ENCODE measurements at places on chromosomes 2 and 18. TPM values are rescaled to one million over a fixed set of nuclear protein-coding genes. Genes with fewer than 3 reads are reported as not detected.

- no peak for DNase-seq
Observed at GRCh38 chr2:205586626-205587025, 95.7 kb upstream of the NRP2 start.

DNA sequence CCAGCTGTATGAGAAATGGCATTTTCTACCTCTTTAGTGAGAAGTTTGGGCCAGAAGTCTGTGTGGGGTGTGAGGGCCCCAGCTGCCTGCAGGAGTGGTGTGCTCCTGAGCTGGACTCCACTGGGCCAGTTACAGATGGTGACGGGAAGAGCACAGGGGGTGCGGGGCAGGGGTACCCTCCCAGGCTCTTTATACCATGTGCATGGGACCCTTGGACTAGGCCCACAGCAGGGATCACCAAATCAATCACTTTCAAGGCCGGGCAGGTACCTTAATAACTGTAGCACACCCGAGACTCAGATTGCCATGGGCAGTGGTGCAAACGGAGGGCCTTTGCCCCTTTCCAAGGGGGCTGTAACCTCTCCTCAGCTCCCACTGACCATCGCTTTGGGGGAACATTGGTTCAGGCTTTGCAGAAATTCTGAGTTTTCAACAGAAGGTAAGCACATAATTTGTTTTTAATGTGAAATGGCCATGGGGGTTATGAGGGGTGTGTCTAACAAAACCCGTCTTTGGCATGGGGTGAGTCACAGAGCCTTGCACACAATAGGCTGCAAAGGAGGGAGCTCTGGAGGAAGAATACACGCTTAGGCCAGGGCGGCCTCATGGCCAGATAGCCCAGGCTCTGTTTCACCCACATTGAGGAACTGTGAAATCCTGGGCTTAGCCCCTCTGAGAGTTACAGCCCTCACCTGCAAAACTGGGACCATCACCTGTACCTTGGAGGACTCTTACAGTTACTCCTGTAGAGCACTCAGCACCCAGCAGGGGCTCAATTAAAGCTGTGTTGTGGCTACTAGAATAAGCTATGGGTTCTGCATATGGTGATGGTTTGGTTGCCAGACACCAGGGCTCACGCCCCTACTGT is 141.0 kb upstream of the BCL2L11 start:
- no peak for DNase-seq

- no peak for DNase-seq
Observed at GRCh38 chr18:68439642-68440041, 275.3 kb downstream of the TMX3 start.

GNLY gene
- total RNA-seq, result not detected

- no peak for DNase-seq
Observed at GRCh38 chr2:203612246-203612645, 77.1 kb upstream of the RAPH1 start.

GRCh38 chr2:12498704-12499103 is 218.0 kb upstream of the TRIB2 start:
- no peak for DNase-seq

CCNYL1 gene
- 23.3 TPM for total RNA-seq

CRYGC gene
- not detected for total RNA-seq

GPBAR1 gene
- total RNA-seq, result 0.58 TPM

- no peak for DNase-seq
Observed at GRCh38 chr2:215755641-215756345, 257.6 kb downstream of the MREG start.

GRCh38 chr2:9137379-9138150 is 69.0 kb upstream of the ASAP2 start:
- no peak for DNase-seq

- DNase-seq, result no peak
Observed at GRCh38 chr2:118856978-118857676, 9.7 kb upstream of the EN1 start.

DNA sequence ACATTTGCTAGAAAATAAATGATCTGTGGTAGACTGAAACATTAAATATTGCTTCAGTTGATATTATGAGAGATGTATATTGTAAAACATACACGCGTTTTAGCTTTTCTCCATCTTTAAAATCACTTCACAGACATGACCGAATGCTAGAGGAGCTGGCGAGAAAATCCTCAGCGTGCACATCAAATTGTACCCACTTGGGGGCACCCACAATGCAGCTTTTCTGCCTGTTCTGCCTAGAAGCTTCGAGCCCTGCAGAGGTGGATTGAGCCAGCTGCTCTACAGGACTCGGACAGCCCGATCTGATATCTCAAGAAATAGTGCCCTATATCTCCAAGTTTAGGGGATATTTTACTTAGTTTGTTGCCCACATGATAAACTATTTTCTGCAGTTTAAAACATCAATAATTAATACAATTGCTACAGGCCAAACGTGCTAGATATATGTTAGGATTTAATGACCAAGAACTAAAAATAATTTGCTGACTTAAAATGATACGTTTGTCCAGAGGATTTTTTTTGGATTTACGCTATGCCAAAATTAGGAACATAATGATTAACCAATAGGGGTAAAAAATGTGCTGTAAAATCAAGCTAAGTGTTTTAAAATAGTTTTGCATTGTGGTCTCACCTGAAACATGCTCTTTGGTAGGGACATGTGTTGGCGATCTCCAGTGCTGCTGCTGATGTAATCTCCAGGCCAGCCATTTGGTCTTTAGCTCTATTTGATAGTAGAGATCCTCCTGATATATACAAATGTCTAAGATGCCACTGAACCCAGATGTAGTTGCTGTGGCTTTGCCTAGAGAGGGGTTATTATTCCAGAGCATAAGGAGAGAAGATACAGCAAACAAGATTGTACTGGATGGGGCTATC is 22.3 kb upstream of the ATP5MC3 start:
- peak; percentile 74 for DNase-seq

- no peak for DNase-seq
Observed at GRCh38 chr2:240328526-240328925, 106.9 kb upstream of the GPC1 start.

DNA sequence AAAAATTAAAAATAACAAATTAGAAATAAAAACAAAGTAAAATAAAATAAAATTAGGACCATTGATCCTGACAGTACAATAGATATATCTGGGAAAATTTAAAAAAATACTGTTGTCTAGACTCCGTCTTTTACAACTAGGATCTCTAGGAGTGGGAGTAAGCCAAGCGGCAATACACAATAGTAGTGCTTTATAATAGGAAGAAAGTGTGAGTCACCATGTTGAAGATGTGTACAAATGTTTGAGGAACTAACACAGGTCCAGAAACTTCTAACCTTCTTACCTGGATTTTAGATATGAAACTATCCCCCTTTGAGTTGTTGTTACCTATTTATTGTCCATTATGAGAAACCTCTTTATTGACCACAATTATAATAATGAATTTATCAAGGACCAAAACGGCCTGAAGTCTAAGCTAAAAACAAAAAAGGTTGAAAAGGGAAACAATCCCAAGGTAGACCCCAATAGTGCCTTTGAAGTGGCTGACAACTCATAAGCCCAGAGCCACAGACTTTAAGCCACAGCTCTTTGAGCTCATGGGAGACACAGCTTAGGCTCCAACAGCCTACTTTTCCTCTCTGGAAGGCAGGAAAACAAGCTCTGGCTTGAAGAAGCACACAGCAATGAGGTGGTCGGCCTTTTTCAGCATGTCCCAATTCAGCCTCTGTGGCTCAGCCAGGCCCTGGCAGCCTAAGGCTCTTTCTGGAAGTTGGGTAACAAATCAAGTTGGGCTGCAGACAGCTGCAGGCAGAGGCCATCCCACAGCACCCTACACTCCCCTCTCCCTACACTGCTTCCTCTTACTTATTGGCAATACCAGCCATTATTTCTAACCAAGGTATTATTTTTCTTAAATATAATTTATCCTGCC is 62.9 kb downstream of the AQP4 start:
- DNase-seq, result no peak

DNA sequence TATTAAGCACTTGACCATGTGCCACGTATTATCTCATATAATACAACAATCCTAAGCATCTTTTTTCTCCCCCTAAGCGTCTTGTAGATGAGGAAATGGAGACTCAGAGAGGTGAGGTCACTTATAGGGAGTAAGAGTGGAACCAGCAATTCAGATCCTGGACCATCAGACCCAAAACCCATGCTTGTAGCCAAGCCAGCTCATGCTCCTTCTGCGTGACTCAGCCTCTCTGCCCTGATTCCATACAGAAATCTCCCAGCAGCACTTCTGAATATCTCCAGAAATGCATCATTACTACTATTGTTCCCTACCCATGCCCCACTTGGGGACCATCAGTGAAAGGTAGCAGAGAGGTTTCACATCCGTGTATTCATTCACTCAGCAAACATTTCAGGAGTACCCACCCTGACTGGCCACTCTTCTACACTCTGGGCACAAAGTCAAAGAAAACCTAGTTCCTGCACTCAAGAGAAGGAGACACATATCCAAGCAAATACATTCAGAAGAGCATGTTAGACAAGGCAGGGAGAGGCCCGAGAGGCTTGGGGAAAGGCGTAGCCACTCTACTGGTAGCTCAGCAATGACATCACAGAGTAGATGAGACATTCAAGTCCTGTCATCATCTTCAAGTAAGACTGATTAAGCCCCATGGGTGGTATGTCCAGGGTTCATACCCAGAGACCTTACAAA is 141.9 kb downstream of the MTCL1 start:
- DNase-seq, result no peak

GRCh38 chr2:128577141-128577930 is 258.7 kb upstream of the HS6ST1 start:
- peak; percentile 16 for DNase-seq

CPLX4 gene
- not detected for total RNA-seq

DNA sequence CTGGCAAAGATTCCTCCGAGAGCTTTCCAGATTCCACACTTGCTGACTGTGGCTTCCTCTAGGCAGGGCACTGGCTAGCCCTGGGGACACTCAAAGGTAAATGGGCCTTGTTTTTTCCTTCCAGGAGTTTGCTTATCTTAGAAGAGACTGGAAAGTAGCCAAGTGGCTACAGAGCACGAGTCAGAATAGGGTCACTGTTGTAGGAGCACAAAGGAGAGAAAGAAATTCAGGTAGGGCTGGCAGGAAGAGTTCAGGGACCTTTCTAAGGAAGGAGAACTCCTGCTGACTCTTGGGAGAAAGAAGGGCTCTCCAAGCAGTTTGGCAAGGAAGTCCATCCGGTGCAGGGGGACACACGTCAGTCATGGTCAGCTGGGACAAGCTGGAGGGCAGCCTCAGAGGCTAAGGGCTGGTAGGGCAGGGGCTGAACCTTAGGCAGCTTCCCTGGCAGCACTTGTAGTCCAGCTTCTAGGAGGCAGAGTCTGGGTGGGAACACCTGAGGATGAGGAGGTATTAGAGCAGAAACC is 39.5 kb downstream of the NIFK start:
- DNase-seq, result peak; percentile 52

TOGARAM2 gene
- 0.89 TPM for total RNA-seq

MYOM1 gene
- 16.5 TPM for total RNA-seq
